ENCODE measurements at places on chromosomes 12 and 14.

DNA sequence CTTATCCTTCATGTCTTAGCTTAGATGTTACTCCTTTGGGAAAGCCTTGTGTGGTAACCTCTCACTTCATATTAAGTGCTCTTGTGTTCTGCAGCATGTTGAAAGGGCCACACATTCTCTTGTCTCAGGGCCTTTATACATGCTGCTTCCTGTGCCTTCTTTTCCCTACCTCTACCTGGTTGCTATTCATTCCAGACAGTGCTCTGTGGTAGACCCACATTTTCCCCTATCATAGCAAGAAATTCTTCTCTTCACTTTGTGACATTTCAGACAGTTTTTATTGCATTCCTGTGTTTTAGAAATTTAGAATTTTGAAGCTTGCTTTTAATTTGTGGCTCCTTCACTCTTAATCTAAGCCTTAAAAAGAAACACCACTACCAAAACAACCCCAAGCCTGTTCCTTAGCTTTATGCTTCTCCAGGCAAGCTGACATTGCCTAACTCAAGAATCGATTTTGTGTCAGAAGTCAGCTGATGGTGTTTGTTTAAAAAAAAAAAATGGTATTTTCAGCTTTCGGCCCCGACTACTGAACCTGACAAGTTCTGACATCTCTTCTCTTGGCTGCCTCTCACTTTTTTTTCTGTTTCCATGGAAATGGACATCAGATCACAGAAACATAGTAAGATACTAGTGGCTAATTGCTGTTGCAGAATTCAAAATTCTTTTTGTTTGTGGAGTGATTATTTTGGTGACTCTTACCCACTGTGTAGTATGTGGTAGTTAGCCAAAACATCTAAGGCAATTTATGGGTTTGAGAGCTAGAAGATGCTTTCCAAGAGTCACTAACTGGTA lies 156.3 kb downstream of the NUBPL start:
- DNase-seq = no peak

DNA sequence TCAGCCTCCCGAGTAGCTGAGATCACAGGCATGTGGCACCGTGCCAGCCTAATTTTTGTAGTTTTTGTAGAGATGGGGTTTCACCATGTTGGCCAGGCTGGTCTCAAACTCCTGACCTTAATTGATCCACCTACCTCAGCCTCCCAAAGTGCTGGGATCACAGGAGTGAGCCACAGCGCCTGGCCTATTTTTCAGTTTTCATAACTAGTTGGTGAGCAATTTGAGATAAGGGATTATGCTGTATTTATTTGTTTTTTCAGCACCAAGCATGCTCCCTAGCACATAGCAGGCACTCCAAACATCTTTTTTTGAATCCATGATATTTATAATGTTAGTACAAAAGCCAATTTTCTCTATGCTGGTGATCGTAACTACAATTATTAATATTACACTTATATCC lies 541.2 kb downstream of the SNAPC1 start:
- DNase-seq = no peak

GRCh38 chr12:98737322-98737712 lies 92.2 kb downstream of the APAF1 start:
- DNase-seq = no peak

DNA sequence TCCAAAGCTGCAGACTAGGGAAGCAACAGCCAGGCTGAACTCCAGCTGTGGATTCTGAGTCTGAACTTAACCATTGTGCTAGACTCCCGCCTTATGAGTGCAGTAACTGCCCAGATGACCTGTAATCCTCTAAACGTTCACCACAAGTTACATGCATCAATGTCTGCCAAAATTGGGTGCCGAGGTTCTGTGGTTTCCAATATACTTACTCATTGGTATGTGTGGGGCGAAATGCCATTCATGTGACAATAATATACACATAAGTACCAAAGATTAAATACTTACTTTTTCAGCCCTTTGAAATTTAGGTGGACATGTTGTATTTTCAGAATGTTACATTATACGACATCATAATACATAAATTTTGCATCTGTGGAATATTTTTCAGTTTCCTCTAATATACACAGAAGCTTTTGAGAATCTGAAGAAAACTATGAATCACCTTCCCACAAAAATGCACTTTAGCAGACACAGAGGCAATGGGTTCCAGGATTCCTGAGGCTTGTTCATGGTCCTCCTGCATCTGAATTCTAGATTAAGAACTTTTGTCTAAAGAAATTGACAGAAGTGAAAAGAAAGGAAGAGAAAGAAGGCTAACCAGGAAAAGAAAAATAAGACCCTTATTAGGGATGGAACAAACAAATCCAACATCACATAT lies 31.7 kb downstream of the GRIP1 start:
- DNase-seq = no peak

GRCh38 chr12:49357103-49357678 lies 10.1 kb upstream of the SPATS2 start:
- DNase-seq = no peak

DNA sequence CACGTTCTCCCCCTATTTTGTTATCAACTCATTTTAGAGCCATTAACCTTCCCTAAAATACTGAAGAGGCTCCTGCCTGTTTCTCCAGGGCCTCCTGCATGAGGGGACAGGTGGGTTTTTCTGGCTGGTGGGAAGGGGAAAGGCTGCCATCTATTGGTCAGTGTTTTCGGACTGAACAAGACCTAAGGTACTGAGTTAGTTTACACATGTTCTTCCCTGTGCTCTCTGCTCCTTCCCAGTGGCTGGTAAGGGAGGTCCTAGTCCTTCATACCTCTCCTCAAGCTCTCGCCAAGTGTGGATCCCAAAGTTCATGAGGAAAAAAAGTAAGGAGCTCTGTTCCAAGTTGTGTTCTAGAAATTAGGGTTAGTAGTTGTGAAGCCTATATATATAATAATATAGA lies 357.5 kb downstream of the FSCB start:
- no peak for DNase-seq

GRCh38 chr12:5592310-5592709 lies 160.4 kb downstream of the NTF3 start:
- no peak for DNase-seq

- DNase-seq = no peak
These were observed 286.9 kb upstream of the PRKD1 start for GRCh38 chr14:30214461-30215090.

DNA sequence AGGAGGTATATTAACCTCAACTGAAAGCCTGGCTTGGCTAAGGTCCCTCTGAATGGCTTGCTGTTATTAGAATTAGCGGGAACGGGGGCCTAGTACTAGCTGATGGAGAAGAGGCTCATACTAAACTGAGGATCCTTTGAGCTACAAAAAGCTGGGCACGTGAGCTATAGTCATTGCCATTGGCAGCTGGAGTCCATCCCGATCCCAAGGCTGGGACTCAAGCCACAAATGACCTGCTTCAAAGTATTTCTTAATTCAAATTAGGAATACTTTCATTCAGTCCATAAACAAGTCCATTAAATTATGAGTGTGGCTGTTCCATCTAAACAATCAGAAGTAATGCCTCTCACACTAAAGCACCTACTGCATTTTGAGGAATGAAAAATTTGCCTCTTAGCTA lies 114.5 kb downstream of the DACT1 start:
- DNase-seq = no peak

DNA sequence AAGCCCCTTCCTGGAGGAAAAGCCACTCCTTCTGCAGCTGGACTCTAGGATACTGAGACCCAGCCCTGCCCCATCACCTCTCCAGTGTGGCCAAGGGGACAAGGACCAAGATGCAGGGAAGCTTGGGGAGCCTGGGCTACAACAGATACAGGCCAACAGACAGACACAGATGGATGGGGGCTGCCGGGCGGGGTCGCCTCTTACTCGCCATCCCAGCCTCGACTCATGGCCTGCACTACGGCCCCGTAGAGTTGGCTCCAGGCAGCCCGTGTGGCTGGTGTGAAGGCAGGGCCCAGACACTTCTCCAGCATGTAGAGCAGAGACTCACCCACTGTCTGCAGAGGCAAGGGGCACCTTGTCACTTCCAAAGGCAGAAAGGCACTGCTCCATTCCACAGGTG lies 4.7 kb downstream of the NGB start:
- no peak for DNase-seq

- no peak for DNase-seq
These were observed 94.7 kb downstream of the SLC2A13 start for GRCh38 chr12:40010899-40011774.

GRCh38 chr12:1591034-1591433 lies 3.3 kb downstream of the FBXL14 start:
- no peak for DNase-seq

- DNase-seq = no peak
These were observed 280.0 kb downstream of the RAD51B start for GRCh38 chr14:68099495-68100045.

DNA sequence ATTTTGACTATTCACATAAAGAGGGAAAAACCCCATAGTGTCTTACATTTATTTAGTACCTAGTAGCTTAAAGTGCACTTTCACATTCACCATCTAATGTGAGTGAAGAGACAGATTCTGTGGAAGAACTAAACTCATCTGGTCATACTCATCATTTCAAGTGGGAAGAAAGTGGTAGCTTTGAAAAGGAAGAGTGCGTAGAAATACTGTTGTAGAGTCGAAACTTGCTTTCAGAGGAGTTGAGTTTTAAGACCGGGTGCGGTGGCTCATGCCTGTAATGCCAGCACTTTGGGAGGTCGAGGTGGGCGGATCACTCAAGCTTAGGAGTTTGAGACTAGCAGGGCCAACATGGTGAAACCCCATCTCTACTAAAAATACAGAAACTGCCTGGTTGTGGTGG lies 222.2 kb downstream of the ERC1 start:
- DNase-seq = no peak

DNA sequence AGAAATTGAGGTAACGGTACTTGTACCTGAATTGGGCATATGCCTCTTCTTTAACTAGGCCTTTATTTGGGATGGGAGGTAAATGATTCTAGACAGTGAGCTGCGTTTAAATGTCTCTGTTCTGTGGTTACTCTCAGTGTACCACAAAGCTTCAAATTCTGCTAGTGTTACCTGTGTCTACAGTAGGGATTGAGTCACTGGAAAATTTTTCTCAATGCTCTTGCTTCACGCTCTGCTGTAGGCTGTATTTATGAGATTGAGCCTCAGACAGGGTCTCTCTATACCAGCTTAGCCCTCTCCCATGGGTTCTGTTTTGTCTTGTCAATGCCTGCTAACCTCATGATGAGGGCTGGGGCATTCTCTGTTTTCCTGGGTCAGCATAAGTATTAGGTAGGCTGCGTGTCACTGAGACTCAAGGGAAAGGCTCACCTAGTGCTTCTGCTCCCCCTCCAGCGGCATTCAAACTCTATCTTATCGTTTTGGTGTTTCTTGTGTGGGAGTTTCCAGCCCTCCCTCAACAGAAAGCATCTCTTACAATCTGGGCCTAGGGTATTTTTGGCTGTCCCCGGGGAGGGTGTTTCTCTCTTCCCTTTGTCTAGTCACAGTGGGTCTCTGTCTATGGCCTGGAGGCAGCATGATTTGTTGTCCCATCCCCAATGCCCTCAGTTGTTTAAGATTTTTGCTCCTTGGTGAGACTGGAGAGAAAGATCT lies 285.8 kb downstream of the ADGRD1 start:
- DNase-seq = no peak

DNA sequence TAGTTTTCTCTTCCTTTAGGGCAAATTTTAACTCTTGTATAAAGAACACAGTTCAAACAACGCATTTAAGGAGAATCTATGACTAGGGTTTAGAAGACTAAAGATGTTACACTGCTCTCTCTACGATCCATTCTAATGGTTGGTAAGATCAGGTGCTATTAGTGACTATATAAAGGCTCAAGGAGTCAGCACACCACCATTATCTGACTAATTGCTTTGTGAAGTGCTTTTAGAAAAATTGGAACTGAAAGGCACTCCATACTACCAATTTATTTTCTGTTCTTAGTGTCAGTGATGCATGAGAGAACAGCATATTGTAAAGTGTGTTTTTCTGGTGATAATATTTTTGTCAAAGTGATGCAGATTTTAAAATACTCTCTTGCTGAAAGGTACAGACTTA lies 136.8 kb downstream of the SYT1 start:
- no peak for DNase-seq

- no peak for DNase-seq
These were observed 139.8 kb downstream of the TMTC2 start for GRCh38 chr12:82826505-82826904.

DNA sequence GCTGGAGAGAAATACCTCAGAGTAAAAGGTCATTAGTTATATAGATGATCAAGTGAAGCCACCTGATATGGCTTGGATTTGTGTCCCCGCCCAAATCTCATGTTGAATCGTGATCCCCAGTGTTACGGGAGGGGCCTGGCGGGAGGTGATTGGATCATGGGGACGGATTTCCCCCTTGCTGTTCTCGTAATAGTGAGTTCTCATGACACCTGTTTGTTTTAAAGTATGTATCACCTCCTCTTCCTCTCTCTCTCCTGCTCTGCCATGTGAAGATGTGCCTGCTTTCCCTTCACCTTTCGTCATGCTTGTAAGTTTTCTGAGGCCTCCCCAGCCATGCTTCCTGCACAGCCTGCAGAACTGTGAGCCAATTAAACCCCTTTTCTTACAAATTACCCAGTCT lies 124.8 kb downstream of the FOXA1 start:
- DNase-seq = no peak

DNA sequence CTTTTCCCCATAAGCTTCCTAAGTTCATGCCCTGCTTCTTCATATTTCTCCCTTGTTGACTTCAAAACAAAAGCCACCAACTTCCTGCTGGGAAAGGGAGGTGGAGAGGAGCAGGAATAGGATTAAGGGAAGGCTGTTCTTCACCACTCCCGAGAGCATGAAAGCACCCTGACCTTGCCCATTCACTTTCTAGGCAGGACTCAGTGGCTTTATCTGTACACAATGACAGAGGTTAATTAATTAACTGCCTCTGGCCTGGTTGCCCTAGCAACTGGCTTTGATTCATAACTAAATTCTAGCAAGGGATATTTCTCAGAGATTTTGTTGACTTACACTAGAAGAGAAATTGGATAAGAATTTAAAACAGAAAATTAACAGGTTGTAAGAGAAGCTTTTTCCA lies 396.8 kb downstream of the RPS29 start:
- DNase-seq = no peak

DNA sequence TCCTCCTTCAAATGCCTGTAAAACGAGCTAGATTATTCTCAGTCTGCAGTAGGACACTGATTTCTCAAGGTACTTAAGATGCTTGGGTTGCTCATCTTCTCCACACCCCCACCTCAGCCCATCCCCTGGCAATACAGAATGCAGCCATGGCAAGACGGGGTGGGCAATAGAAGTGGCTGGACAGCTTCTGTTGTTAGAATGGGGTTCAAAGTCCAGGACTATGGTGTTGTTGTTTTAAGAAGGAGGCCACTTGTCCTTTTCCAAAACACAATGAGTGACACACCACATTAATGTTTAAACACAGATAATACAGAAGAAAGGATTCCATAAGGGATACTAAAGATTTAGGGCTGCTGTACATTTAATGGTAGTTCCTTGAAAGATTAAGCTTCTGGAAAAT lies 188.9 kb upstream of the BCL2L14 start:
- no peak for DNase-seq

GRCh38 chr14:99660794-99661193 lies 15.9 kb downstream of the HHIPL1 start:
- no peak for DNase-seq

DNA sequence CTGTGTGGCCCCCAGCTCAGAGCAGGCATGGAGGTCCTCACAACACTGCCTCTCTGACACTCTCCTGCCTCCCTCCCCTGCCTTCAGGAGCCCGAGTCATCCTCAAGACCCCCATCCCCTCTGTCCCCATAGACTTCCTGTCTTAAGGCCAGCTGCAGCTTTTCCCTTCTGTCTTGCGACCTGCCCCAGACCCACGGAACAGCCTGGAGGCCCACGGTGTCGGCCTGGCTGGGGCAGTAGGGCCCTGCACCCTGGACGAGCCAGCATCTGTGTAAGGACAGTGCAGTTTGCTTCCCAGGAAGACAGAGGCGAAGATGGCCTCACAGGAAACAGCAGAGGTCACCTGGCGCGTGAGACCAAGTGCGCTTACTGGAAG lies 9.7 kb downstream of the TEDC1 start:
- DNase-seq = no peak
